ENCODE measurements at places on chromosomes 2 and 18.

GRCh38 chr18:13574355-13574754, 152.0 kb downstream of the FAM210A start:
- no peak overlapping the region for H3K4me3 ChIP-seq
- H3K36me3 ChIP-seq, result no peaks in the 10 kb centered on the region
- no peaks in the 10 kb centered on the region for H3K27me3 ChIP-seq

DNA sequence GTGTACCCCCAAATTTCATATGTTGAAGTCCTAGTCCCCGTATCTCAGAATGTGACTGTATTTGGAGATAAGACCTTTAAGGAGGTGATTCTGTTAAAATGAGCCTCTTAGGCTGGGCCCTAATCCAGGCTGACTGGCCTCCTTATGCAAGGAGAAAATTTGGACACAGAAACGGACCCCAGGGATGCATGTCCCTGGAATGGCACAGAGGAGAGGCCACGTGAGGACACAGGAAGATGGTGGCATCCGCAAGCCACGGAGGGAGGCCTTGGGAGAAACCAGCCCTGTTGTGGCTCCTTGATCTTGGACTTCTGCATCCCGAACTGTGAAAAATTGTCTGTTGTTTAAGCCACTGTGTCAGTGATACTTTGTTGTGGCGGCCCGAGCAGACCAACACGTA, 150.7 kb downstream of the COL4A4 start:
- no peaks in the 10 kb centered on the region for H3K36me3 ChIP-seq
- no peak for DNase-seq
- no peaks in the 10 kb centered on the region for H3K27me3 ChIP-seq

- no peaks in the 10 kb centered on the region for H3K27me3 ChIP-seq
- no peaks in the 10 kb centered on the region for H3K4me1 ChIP-seq
- no peak for DNase-seq
- H3K36me3 ChIP-seq, result no peaks in the 10 kb centered on the region
- H3K27ac ChIP-seq, result no peak overlapping the region
These were observed 300.0 kb upstream of the HDAC4 start for GRCh38 chr2:239700686-239701345.

DNA sequence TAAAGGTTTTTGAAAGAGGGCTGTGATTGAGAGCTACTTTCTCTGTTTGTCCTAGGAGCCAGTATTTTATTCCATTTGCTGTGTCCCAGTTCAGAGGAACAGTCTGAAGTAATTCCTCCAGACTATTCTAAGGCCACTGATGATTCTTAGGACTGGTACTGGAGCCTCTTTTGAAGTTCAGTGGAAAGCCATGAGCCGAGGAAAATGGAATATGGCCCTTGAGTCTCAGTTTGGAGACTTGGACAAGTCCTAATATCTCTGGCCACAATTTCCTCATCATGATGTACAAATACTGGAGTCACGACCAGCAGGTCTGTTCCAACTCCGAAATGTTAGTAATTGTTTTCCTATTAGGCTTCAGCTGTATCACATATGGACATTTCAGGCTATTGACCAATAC, 7.1 kb upstream of the COLEC12 start:
- no peaks in the 10 kb centered on the region for H3K36me3 ChIP-seq
- H3K4me3 ChIP-seq, result no peak overlapping the region
- no peaks in the 10 kb centered on the region for H3K4me1 ChIP-seq
- no peaks in the 10 kb centered on the region for H3K27me3 ChIP-seq

- H3K27me3 ChIP-seq, result no peaks in the 10 kb centered on the region
- no peaks in the 10 kb centered on the region for H3K36me3 ChIP-seq
- H3K4me1 ChIP-seq, result no peaks in the 10 kb centered on the region
- no peak overlapping the region for H3K4me3 ChIP-seq
- no peak overlapping the region for H3K27ac ChIP-seq
- DNase-seq, result no peak
These were observed 41.7 kb downstream of the NOL10 start for GRCh38 chr2:10647886-10648605.

Measured in transverse colon (tissue), 4 donors.